ENCODE measurements at places on chromosomes 2 and 18. TPM values are rescaled to one million over a fixed set of nuclear protein-coding genes. Genes with fewer than 3 reads are reported as not detected.

The UGT1A4 gene
- total RNA-seq, result 0.07 TPM

The LRRC30 gene
- total RNA-seq, result not detected

The CIB4 gene
- not detected for total RNA-seq

The DNAJC5G gene
- total RNA-seq, result not detected

The SLC9A4 gene
- 0.40 TPM for total RNA-seq

GRCh38 chr2:238030422-238031155, 30.2 kb upstream of the SCLY start:
- no peak for DNase-seq

GRCh38 chr18:55420665-55421307, 167.2 kb downstream of the TCF4 start:
- DNase-seq, result no peak

DNA sequence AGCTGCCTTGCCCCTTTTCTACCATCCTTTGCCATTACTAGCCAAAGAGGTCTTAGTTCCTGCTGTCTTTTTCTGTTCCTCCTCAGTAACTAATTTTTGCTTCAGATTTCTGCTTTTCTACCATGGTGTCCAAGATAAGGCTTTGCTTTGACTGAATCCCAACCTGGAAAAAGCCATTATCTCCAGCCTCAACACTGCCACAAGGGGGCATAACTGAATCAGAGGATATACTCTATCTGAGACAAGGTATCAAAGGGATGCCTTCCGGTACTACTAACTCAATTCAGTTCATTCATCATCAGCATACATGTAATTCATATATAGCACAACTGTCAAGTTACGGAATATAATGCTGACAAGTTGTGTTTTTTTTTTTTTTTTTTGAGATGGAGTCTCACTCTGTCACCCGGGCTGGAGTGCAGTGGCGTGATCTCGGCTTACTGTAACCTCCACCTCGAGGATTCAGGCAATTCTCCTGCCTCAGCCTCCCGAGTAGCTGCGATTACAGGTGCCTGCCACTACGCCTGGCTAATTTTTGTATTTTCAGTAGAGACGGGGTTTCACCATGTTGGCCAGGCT, 11.4 kb downstream of the OSGEPL1 start:
- no peak for DNase-seq

GRCh38 chr2:169734169-169734847, 676 bp downstream of the KLHL23 start:
- DNase-seq, result no peak

GRCh38 chr2:236959876-236960275, 125.8 kb upstream of the COPS8 start:
- no peak for DNase-seq

- DNase-seq, result no peak
Observed at GRCh38 chr2:195830968-195831950, 174.2 kb downstream of the SLC39A10 start.

DNA sequence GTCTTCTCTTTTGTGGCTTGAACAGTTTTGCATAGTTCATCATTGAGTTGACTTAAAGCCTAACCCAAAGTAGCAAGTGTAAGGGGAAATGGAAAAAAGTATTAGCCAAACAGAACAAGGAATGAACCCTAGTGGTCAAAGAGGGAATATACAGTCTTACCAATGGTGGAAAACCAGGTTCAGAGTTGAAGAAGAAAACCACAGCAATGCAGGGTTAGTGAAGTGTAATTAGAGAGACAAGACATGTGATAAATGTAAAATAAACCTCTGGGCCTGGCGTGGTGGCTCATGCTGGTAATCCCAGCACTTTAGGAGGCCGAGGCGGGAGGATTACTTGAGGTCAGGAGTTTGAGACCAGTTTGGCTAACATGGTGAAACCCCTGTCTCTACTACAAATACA, 2.4 kb downstream of the TTN start:
- peak; percentile 12 for DNase-seq

- DNase-seq, result no peak
Observed at GRCh38 chr2:4780679-4781078, 911.5 kb upstream of the SOX11 start.

Measured in epithelial cell of proximal tubule (primary cell).